ENCODE measurements at places on chromosomes 1 and 21.
A peak's percentile ranks its signal among the peaks of the same experiment; 100 is the strongest.

DNA sequence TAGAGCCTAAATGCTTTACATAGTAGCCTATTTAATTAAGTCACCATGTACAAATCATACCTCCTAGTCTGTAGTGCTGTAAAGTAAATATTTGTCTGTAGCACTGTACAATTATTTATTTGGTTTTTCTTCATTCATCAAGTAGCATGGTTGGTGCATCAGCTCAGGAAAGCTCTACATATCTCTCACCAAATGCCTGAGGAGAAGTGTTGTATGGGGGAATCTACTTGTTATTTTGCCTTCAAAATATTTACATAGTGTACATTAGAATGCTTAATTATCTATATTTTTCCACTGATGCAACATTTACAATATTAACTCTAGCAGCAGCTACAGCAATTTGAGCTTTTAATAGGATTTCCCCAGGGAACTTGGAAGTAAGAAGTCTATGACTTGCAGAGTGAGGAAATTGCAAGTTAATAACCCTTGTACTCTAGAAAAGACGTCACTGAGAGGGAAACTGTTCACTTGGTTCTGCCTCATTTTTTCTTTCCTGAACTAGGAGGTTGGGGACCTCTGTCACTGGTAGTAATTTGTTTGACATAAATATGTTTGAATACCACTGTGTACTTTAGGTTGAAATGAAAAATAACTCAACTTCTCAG, 207.4 kb downstream of the PDE4B start:
- DNase-seq = no peak

DNA sequence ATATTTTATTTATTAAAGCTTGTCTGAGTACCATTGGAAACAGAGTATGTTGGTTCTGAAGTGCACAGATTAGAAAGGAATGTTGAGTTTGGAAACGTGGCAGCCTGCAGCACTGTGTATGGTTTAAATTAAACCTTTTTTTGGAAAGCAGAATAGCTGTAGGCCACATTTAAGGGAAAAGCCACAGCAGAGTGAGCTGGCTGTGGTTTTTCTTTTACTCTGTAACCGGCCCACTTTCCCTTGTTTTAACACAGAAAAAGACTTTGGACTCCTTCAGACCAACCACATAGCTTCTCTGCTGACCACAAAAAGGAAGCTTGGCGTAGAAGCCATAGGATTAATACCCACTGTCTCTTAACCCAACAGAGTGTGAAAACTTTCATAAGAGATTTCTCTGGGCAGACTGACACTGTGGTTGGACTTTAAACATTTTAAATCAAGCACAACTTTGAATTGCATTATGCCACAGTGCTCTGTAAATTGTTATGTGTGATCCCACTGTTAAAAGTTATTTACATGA, 75.2 kb downstream of the NFIA start:
- DNase-seq = no peak

DNA sequence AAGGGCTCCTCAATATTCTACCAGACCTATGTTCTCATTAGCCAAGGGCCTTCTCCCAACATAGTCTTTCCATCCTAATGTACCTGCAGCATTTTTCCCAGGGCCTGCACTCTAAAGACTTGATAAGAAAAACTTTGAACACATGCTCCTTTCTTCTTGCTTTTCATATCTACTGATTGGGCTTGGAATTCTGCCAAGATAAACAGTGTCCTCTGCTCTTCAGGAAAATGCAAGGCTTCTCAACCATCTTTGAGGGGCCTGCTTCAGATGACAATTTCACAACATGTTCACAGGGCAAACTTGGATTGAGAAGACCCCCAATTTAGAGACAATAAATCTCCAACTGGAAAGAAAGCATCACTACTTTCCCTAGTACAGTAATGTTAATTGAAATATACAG, 25.8 kb upstream of the PPT1 start:
- no peak for DNase-seq

DNA sequence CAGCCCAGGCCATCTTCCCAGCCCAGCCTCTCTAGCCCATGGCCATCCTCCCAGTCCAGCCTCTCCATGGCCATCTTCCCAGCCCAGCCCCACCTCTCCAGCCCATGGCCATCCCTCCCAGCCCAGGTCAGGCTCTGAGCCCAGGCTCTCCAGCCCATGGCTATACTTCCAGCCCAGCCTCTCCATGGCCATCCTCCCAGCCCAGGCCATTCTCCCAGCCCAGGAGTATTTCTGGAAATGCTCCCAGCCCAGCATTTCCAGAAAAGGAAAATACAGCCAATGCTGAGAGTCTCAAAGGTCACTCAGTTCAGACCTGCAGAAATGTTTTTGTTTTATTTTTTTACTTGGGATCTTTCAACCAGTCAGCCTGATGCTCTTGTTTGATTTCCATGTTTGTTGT, 70.0 kb upstream of the ZNF281 start:
- no peak for DNase-seq

- no peak for DNase-seq
These were observed 57.5 kb upstream of the DISP3 start for GRCh38 chr1:11421443-11421842.

DNA sequence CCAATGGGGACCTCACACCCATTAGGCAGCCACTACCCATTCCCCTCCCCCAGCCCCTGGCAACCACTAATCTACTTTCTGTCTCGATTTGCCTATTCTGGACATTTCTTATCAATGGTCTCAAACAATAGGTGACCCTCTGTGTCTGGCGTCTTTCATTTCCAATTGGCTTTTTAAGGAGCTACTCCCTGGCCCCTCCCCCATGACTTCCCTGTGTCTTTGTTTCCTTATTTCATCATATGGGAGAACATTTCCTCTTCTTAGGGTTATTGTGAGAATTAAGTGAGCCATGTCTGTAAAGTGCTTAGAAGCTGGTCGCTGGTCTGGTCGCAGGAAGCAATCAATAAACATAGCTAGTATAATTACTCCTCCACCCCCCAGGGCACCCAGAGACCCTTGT, 80.9 kb downstream of the SPSB1 start:
- DNase-seq = no peak

- peak; percentile 20 for DNase-seq
These were observed 8.2 kb downstream of the UQCRHL start for GRCh38 chr1:15799004-15799867.

- no peak for DNase-seq
These were observed 8.6 kb downstream of the CLDN14 start for GRCh38 chr21:36471254-36471723.

DNA sequence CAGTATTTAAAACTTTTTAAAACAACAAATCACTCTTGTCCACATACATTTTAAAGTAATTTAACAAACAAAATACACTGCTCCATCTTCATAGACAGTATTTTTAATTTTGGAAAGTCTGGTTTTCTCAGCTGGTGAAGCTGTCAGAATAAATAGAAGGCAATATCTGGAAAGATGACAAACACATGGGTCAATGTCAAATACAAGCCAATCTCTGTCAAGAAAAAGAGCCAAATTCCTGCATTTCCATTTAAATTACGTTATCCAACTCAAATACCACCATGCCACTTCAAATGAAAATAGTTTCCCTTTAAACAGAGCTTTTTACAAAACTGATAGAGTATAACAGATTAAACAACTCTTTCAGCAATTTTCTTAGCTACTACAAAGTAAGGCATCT, 176.5 kb downstream of the RERE start:
- no peak for DNase-seq

- no peak for DNase-seq
These were observed 355.0 kb upstream of the ESRRG start for GRCh38 chr1:217078078-217078690.

GRCh38 chr1:226661271-226661670, 77.8 kb downstream of the ITPKB start:
- no peak for DNase-seq

DNA sequence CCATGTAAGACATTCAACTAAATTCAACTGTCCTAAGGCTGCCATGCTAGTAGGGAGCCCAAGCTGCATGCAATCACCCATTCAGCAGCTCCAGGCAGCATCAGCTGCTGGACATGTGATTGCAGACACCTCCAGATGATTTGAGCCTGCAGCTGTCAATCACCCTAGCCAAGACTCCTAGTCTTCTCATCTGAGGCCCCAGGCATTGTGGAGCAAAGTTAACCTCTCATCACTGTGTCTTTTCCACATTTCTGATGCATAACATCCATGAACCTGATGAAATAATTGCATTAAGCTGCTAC, 5.6 kb upstream of the CDC42BPA start:
- DNase-seq = no peak

GRCh38 chr1:192973988-192974387, 85.2 kb downstream of the UCHL5 start:
- DNase-seq = no peak

DNA sequence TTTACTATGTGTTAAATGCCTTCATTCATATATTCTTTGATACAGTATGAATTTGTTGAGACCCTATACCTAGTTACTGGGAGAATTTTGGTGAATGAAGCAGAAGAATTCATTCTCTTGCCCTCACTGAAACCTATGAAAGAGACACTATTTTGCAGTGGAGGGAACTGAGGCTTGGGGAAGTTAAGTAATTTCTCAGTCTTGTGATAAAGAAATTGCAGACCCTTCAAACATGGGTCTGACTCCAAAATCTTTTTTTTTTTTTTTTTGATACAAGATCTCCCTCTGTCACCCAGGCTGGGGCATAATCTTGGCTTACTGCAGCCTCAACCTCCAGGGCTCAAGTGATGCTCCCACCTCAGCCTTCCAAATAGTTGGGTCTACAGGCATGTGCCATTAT, 132.1 kb downstream of the DNM3 start:
- no peak for DNase-seq

- no peak for DNase-seq
These were observed 10.7 kb upstream of the SLC2A5 start for GRCh38 chr1:9079988-9080704.

GRCh38 chr21:45440736-45441350, 35.9 kb downstream of the COL18A1 start:
- no peak for DNase-seq

DNA sequence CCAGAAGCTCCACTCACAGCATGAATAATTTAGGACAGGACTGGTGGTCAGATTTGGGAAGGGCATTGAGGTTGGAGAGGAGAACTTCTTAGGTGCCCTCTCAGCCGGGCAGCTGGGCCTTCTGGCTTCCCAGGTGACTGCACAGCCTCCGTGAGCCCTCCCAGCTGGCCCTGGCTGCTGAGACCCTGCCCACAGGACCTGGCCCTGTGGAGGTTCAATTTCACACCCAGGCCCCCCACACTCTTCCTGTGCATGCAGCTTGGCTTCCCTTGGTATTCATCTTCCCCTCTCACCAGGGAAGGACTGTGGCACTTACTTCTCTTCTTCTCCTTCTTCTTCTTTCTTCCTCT, 50.6 kb downstream of the NDUFS5 start:
- no peak for DNase-seq

DNA sequence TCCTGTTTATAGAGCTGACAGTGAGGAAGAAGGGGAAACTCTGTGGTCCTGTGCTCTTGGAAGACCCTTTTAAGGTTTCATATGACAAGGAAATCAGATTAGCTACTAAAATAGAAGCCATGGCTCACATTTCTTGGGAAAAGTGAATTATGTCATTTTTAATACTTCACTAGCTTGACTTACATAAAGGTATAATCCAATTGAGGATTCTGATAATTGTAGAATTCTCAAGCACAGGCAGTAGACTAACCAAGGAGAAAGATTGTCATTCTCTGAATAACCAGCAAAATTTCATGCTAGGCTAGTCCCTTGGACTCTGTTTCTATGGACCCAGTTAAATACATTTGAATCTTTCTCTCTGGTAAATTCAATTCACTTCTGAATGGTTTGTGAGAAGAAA, 613.0 kb upstream of the BEND5 start:
- no peak for DNase-seq

GRCh38 chr1:59434336-59434735, 137.4 kb downstream of the FGGY start:
- no peak for DNase-seq

DNA sequence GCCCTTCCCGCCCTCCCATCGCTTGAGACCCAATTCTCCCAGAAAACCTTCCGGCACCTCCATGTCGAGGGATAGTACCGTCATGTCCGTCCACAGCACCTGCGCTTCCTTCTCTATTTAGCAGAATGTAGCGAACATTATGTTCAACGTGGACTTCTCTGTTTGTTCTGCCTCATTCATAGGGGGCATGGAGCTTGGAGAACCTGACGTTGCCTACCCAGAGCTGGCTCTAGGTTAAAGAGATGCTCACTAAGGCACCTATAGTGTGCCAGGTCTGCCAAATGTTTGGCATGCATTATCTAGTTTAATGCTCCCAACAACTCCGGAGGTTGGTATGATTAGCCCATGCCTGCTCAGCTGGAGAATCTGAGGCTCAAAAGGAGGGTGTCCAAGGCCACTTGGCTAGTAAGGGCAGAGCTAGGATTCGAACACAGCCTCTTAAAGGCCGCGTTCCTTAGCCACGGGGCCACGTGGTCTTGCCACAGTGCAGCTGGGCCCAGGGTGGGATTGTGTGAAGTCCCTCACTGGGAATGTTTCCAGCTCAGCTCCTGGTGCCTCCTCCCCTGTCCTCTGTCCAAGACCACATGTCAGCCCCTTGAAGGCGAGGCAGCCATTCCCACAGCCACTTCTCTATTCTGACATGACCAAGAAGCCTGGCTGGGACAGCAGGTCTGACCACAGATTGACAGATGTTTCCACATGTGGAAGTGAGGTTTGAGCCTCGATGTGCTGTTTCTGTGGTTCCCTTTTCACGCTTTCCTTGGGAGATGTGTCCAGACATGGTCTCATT, 57.8 kb downstream of the RUNX3 start:
- no peak for DNase-seq
